ENCODE measurements at places on chromosomes 4 and X.

GRCh38 chr4:105620640-105621323, 68.4 kb downstream of the ARHGEF38 start:
- no peak for DNase-seq

DNA sequence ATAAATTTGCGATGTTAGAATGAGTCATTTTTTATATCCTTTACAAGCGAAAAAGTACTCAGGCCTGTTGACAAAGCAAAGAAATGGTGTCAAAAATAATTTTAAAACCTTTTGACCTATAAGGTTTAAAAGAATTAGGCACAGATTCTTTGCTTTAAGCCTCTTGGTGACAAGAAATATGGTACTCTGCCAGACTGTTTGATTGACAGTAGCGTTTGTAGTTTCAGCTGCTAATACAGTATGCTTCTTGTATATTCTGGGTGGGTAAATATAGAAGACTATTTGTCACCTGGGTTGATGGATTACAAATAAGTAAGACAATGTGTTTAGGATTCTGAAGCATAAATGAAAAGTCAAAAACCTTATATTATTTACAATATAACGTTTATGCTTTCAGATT, 193.1 kb upstream of the PITX2 start:
- no peak for DNase-seq

DNA sequence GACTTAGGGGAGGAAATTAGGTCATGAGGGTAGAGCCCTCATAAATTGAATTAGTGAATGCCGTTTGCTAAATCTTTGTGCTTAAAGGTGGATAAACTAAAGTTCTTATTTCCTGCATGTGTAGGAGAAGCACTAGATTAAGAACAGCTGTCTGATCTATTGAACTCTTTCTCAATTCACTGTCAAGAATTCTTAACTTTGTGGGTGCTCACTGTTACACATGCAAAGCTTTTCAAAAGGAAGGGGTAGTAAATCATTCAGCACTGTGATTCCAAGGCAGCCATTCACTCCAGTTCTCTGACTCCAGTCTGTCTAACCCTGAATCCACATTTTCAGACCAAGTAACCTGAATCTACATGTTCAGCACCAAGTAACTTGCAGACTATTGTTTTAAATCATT, 1520.1 kb downstream of the PCDH18 start:
- no peak for DNase-seq

DNA sequence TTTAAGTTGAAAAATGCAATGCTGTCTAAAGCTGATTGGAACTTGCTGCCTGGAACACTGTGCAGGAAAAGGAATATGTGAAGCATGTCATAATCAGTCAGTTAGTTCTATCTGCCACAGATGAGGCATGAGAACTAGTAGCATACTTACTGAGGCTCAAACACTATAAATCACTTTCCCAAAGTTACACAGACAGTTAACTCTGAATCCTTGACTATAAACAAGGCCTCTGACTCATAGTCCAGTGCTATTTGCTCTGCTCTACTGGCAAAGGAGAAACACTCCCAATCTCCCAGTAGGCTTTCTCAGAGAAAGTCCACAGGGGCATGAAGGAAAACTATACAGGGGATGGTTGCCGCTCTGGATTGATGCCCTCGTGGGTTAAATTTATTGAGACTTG, 2078.4 kb upstream of the TENM3 start:
- DNase-seq = no peak

GRCh38 chr4:25928379-25929297, 14.6 kb downstream of the SMIM20 start:
- DNase-seq = no peak

DNA sequence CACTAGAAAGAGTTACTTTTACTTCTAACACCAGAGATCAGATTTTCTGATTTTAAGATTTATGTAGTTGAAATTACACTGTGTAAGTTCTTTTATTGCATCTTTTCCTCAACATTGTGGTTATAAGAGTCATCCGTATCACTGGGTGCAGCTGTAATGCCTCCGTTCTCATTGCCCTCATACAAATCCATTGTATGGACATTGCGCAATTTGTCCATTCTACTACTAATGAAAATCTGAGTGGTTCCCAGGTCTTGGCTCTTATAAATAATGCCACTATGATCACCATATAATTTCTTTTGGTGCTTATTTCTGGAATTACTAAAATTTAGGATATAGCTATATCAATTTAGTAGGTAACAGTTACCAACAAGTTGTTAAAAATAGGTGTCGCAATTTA, 614.0 kb upstream of the GALNT7 start:
- no peak for DNase-seq

- no peak for DNase-seq
These were observed 134.2 kb downstream of the FANCB start for GRCh38 chrX:14738643-14739042.
